ENCODE measurements at places on chromosomes 1 and 21. TPM values are rescaled to one million over a fixed set of nuclear protein-coding genes. Genes with fewer than 3 reads are reported as not detected.

GRCh38 chr1:36843027-36843426, 191.3 kb downstream of the GRIK3 start:
- no peak for DNase-seq

GRCh38 chr1:225454733-225455132, 26.9 kb upstream of the LBR start:
- no peak for DNase-seq

- no peak for DNase-seq
Observed at GRCh38 chr1:243264717-243265116, 8.9 kb downstream of the SDCCAG8 start.

GRCh38 chr1:212433577-212434462, 1.1 kb downstream of the NENF start:
- DNase-seq, result no peak

DNA sequence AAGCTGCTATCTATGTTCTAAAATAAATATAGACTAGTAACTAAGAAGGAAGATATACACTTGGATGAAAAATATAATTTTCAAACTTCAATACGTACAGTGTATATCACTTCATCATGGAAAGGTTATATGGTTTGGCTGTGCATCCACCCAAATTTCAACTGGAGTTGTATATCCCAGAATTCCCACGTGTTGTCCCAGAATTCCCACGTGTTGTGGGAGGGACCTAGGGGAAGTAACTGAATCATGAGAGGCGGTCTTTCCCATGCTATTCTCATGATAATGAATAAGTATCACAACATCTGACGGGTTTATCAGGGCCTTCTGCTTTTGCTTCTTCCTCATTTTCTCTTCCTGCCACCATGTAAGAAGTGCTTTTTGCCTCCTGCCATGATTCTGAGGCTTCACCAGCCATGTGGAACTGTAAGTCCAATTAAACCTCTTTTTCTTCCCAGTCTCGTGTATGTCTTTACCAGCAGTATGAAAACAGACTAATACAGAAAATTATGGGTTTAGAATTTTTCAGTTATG, 10.7 kb downstream of the NEGR1 start:
- no peak for DNase-seq

DNA sequence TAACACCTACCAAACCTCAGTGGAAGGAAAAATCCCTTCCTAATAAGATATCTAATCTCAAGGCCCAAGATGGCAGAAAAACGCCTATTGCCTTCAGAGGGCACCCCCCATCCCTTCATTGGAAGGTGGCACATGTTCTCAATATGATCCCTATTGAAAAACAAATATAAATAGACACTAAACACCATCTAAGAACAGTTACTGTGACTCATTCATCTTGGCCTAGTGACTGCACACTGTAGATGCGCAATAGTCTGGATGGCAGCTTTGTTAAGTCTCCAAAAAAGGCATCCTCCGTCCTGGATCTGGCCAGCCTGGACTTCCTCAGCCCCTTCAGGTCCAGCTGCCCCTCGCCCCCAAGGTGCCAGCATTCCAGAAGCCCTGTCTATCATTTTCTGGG, 121.9 kb downstream of the CAPN8 start:
- no peak for DNase-seq

GRCh38 chr1:115170377-115170776, 81.1 kb upstream of the TSPAN2 start:
- no peak for DNase-seq

DNA sequence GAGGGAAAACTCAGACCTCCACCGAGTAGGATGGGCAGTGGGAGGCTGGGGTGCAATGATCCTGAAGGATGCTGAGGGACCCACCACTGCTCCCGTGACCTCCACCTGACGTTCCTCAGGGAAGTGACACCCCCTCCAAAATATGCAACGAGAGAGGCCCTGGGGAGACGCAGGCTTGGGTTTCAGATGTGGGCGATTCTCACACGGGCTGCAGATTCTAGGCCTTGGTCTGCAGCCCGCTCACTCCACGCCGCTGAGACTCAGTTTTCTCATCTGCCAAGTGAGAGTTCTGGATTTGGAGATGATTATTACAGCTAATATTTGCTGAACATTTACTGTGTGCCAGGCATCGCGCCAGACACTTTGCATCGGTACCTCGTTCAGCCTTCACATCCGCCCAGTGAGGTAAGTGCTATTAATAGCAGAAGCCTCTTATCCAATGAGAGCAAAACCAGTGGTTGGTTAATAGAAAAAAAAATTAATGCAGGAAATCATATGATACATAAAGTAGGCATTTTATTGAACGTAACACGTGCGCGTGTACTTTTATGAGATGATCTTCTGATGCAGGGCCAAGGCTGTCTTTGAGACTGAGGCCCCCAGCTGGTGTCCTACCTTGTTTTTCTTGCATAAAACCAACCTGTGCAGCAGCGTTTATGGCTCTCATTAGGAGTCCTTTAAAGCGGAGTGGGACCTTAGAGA, 102.0 kb upstream of the RUNX3 start:
- DNase-seq, result peak; percentile 72

DNA sequence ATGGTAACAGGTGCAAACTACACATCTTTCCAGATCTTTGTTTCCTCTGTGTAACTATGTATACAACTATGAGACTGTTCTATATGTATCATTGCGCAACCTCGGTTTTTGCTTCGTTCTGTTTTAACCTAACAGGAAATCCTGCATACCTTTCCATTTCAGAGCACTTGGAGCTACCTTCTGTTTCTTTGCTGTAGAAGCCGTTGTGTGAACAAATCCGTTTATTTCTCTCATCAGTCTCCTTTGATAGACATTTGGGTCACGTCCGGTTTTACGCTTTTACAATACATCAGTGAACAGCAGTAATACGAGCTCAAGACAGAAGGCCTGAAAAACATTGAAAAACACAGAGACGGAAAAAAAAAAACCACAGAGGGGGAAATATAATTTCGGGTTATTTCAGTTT, 10.5 kb downstream of the ATP5IF1 start:
- peak; percentile 86 for DNase-seq

DNA sequence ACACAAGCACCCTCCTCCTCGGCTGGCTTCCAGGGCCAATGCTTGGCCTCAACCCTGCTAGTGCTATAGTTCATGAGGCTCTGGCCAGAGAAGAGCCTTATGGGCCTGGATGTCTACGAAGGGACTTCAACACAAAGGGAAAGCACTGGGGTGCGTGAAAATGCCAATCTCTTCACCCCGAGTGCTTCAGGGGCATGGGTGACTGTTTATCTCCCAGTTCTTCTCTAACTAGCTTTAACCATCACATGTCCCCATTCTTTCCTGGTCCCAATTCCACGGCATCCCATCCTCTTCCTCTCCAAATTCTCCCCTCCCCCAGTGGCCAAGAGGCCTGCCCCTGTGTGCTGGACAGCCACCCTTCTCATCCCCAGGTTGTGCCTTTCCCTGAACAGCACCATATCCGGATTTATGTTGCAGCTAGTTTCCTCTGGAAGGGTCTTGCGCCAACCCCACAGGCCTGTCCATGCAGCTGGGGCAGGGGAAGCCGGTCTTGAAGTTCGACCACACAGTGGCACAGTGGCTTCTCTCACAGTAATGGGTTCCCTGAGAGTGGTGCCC, 16.7 kb downstream of the ABCA4 start:
- DNase-seq, result no peak

DNA sequence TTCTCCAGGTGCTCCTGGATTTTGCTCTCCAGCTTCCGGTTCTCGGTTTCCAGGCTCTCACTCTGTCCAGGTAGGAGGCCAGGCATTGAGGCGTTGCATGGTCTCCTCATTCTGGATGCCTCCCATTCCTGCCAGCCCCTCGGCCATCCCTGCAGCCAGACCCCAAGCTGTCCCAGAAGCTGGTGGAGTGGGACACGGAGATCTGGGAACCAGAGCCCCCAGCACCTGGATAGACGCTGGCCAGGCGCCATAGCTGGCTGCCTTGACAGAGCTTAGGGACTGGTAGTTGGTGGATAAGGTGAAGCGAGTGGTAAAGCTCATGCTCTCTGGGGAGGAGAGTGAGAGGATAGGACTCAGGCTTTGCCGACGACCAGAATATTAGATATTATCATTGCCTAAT, 29.6 kb downstream of the RAP1A start:
- no peak for DNase-seq

- no peak for DNase-seq
Observed at GRCh38 chr1:153627715-153628626, at the start of gene S100A1. S100A1 (plus strand) TSS chr1:153628434; CDS start chr1:153630522, 2,088 bp downstream.

The SERINC2 gene
- total RNA-seq, result not detected

The FCRL5 gene
- total RNA-seq, result not detected

The TNFSF4 gene
- total RNA-seq, result 1.6 TPM

The HLX gene
- total RNA-seq, result not detected
